ENCODE measurements at places on chromosomes 2 and 18.

- no peak for DNase-seq
These were observed 499.2 kb downstream of the CNTNAP5 start for GRCh38 chr2:124524155-124524915.

- DNase-seq, result no peak
These were observed 74.5 kb downstream of the ETAA1 start for GRCh38 chr2:67471681-67472080.

DNA sequence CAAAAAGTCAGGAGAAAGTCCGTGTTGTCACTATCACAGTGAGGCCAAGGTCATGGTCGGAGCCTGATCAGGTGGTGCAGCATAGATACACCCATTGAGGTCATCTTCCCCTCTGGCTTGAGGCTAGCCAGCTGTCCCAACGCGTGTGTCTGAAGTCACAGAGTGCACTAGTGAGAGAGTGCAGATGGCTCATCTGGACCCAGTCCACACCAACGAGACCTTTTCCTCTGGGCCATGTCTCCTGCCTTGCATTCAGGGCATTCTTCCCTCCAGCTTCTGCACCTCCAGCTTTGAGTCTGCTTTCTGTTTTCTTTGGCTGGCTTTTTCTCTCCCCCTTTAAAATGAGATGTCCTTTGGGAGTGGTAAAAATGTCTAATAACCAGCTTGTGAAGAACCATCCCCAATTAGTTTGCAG, 146.9 kb downstream of the TDRD15 start:
- no peak for DNase-seq

GRCh38 chr18:76980663-76981395, 151.8 kb downstream of the MBP start:
- DNase-seq, result no peak

- no peak for DNase-seq
These were observed 111.1 kb upstream of the CAB39 start for GRCh38 chr2:230601510-230601909.
